ENCODE measurements at places on chromosomes 12 and 14.

- DNase-seq, result no peak
These were observed 3.2 kb downstream of the KDM2B start for GRCh38 chr12:121577443-121578180.

GRCh38 chr12:106753526-106753925 is 21.0 kb upstream of the RIC8B start:
- peak; percentile 81 for DNase-seq

DNA sequence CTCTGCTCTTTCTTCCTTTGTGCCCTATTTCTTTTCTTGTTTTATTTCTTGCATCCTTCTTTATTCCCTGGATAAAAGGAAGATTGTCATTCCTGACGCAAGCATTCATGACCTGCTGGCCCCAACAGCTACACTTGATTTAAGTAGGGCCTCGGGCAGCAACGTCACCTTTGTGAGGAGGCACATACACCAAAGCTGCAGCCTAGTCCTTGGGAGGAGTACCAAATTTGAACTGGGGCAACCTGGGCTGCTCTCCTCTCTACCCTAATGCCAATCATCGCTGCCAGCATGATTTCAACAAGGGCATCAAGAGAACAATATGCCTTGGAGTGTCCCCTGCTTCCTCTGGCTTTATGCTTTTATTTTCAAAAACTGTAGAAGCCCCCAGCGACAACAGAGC is 76.4 kb downstream of the C12orf50 start:
- no peak for DNase-seq

DNA sequence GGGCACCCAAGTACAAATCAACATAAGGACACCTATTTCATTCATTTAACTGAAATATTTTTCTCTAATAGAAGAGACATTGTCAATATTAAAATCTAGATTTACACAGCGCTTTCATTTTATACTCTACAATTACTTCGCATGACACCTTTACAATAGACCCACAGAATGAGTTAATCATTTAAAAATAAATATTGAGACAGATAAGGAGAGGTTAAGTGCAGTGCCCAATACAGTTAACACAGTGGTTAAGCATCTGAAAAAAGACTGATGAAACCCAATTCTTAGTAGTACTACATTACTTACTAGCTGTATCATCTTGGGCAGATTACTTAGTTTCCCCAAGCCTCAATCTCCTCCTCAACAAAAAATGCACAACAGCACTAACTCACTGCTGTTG is 116.2 kb downstream of the DENND5B start:
- no peak for DNase-seq

GRCh38 chr12:14482886-14483285 is 84.8 kb downstream of the PLBD1 start:
- DNase-seq, result no peak

DNA sequence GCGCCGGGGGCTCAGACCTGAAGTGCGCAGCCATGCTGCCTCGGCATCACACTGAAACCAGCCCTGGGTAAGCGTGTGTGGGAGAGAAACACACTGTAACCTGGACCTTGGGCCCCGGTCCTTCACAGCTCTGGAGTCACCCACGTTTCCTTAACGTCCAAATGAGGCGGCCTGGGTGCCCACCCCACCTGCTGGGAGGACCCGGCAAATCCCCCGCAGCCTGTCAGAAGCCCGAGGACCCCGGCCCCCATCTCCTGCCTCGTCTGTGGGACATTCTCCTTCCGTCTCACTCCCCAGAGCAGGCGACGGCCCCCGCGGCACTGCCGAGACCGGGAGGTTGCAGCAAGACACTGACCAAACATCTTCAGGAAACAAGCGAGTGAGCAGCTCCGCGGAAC is 66.5 kb upstream of the GALNT9 start:
- no peak for DNase-seq

GRCh38 chr12:132632521-132633228 is 14.1 kb downstream of the P2RX2 start:
- DNase-seq, result no peak

- DNase-seq, result no peak
These were observed 40.6 kb downstream of the SSH1 start for GRCh38 chr12:108816652-108817335.

GRCh38 chr14:99150236-99150635 is 121.8 kb downstream of the BCL11B start:
- DNase-seq, result no peak

DNA sequence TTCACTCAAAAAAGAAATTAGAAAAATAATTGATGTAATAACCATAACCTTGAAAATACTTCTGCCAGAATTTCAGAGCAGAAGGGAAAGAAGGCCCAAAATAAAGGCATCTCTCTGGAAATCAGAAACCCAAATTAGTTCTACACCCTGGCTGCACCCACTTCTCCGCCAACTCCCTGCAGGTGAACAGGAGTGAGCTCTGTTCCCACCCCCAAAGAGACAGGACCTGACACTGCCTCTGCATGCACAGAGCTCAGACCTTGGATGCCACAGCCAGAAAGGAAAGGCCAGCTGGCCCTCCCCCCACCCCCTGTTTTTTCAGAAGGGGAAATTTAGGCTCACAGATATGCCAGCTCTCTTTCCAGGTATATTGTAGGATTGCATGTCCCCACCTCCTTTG is 228.2 kb downstream of the BCL11B start:
- no peak for DNase-seq

GRCh38 chr14:61838661-61839245 is 76.5 kb downstream of the SNAPC1 start:
- no peak for DNase-seq

DNA sequence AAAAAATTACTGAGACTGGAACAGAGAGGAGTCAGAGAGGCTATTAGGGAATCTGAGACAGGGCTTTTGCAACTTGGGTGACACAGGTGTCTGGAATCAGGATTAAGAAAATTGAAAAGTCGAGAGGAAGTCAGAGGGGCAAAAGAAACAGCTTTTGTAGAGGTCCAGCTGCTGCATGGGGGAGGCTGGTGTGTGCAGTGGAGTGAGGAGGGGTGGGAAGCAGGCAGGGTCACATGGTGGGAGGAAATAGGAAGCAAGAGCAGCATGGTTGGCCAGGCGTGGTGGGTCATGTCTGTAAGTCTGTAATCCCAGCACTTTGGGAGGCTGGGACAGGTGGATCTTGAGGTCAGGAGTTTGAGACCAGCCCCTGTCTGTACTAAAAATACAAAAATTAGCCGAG is 69.7 kb upstream of the VRK1 start:
- no peak for DNase-seq

GRCh38 chr12:109934026-109934425 is 34.0 kb downstream of the TCHP start:
- peak; percentile 36 for DNase-seq

DNA sequence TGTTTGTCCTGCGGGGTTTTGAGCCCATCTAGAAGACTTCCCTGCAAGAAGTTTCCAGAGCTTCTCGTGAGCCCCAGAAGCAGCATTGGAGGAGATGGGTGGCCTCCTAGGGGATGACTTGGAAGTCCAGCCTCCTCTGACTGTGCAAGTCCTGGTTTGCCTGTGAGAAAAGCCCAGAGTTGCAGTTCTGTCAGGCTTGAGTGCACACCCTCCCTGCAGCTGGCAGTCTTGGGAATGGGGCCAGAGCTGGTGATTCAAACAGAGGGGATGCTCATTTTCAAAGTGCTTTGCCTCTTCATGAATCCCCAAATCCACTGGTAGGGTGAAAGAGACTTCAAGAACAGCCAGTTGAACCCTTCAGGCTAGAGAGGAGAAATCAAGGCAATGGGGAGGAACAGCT is 3.9 kb upstream of the PPP1R1A start:
- no peak for DNase-seq

DNA sequence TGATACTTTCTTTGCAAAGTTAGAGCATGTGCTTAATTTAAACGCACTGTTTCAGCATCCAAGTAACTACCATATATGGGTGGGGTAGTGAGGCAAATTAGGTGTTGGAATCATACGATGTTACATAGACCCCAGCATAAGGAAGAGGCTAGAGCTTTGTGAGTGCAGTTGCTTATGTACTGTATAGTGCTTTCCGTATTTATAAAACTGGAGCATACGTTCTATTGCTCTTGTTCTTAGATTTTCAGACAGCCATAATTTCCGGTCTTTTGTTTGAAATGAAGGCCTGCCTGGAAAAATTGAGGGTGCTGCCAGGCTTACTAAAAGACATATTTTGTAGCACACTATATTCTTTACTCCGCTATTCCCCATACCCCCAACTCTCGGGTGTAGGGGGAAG is 335.7 kb downstream of the FOXG1 start:
- DNase-seq, result no peak

DNA sequence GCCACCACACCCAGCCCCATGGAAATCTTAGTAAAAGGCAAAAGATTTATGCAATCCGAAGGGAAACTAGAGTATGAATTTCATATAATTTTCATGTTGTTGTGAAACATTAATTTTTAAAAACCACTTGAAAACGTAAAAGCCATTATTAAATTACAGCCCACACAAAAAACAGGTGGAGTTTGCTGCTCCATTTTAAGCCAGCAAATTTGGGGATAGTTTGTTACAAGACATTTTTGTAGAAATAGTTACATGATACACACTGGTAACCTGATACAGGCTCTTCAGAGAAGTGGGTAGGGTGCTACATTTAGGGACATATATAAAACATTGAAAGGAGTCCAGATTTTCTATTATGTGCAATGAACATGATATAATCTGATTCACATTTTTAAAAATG is 17.6 kb downstream of the GNPTAB start:
- DNase-seq, result no peak

- peak; percentile 58 for DNase-seq
These were observed 24.8 kb downstream of the BICDL1 start for GRCh38 chr12:120013659-120014380.

- no peak for DNase-seq
These were observed 84.1 kb downstream of the IGF1 start for GRCh38 chr12:102396276-102396675.

DNA sequence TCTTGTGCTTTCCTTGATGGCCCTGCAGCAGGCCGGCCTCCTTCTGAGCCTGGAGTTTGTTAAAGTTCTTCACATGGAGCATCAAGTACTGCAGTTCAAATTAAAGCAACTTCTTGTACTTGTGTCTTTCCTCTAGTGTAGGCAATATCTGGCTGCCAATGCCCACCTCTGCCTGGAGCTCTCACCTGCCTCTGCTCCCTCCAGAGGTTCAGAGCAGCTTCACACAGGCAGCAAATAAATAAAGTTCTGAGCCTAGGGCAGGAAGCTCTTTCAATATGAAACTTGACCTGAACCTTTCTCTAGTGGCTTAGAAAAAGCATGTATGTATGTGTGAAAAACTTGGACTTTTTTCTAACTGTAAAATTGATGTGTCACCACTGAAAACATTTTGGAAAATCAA is 65.9 kb downstream of the ITPR2 start:
- DNase-seq, result no peak

DNA sequence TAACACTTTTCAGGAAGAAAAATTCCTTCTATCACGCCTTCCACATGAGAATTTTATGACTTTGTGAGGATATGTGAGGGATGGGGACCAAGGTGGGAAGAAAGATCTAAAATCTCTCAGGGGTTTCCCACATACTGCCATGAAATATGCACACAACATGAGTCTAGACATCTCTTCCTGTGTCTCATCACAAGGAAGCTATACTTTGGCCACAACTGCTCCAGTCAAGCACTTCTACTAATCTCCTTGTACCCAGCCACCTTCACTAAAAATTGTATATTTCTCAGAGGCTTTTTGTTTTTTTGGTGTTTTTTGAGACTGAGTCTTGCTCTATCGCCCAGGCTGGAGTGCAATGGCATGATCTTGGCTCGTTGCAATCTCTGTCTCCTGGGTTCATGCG is 3.2 kb downstream of the OSBPL8 start:
- DNase-seq, result peak; percentile 33

DNA sequence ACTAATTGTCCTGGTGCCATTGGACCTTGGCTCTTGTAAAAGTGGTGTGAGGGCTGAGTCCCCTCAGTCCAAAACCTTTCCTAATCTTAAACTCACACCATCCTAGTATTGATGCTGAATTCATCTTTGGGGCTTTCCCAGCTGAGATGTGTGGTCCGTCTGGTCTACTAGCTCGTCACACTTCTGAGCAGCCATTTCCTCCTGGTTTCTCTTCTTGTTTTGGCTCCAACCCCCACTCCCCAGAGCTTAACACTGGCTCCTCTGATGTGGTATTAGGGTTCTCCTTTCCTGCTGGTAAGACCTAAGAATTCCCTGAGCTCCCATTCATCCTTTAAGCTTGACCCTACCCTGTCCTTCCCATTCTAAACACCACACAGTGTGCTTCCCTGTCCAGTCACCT is 900.6 kb downstream of the VRK1 start:
- DNase-seq, result peak; percentile 40

GRCh38 chr14:63200035-63200740 is 4.1 kb upstream of the RHOJ start:
- DNase-seq, result no peak

GRCh38 chr12:59142183-59142790 is 222.0 kb upstream of the LRIG3 start:
- DNase-seq, result no peak

- peak; percentile 54 for DNase-seq
These were observed 467 bp upstream of the JAG2 start for GRCh38 chr14:105168979-105169507.

- DNase-seq, result no peak
These were observed 18.0 kb upstream of the CRACR2A start for GRCh38 chr12:3770891-3771290.

DNA sequence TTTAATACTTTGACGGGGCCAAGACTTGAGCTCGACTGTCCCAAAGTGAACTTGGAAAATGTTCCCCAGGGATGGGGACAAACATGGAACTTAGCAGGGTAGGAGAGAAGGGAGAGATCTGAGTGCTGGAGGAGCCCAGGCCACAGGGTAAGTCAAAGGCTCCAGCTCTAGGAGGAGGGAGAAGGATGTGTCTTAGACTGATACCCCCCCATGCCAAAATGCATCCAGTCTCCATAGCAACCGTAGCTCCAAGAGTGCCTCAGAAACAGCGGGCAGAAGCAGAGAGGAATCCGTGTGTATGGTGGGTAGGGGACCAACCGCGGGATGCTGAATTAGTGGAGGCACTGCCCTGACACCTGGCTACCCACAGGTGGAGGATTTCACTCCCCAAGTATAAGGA is 845 bp upstream of the AGAP2 start:
- no peak for DNase-seq

- DNase-seq, result no peak
These were observed 48.8 kb upstream of the SLCO1C1 start for GRCh38 chr12:20646239-20646827.

GRCh38 chr12:62331306-62331705 is 71.1 kb downstream of the USP15 start:
- DNase-seq, result no peak

Measured in CD4-positive, alpha-beta T cell treated with Interleukin-17A for 4 hours (primary cell).